ENCODE measurements at places on chromosomes 16 and 17. TPM values are rescaled to one million over a fixed set of nuclear protein-coding genes. Genes with fewer than 3 reads are reported as not detected.

Gene GLIS2
- 3.2 TPM for total RNA-seq

Gene KRT40
- total RNA-seq: not detected

Gene ORC6
- 15.6 TPM for total RNA-seq

Gene TERB1
- total RNA-seq: not detected

Gene P2RX1
- 0.27 TPM for total RNA-seq

Gene SMTNL2
- 5.6 TPM for total RNA-seq

Gene PIRT
- total RNA-seq: 7.3 TPM

Gene TM4SF5
- not detected for total RNA-seq

Gene SLC16A11
- not detected for total RNA-seq

Gene CA5A
- total RNA-seq: not detected

Gene DNAI2
- 0.45 TPM for total RNA-seq

Gene PYY
- not detected for total RNA-seq

Gene ASPHD1
- total RNA-seq: 5.0 TPM

Gene ABCC11
- total RNA-seq: 0.54 TPM

Gene CCL23
- not detected for total RNA-seq

Gene ASPA
- 0.54 TPM for total RNA-seq

Gene SOX8
- total RNA-seq: 18.6 TPM

Gene RNF112
- 16.9 TPM for total RNA-seq

Gene TLCD3B
- total RNA-seq: 15.6 TPM

Gene HSD17B2
- total RNA-seq: 0.54 TPM

Gene CIBAR2
- not detected for total RNA-seq

Gene ARL5C
- total RNA-seq: not detected

Gene PDE6G
- total RNA-seq: not detected

Gene CBX1
- 65.9 TPM for total RNA-seq

Gene FMNL1
- 3.4 TPM for total RNA-seq

Gene MEFV
- 0.27 TPM for total RNA-seq

Gene PABPN1L
- total RNA-seq: not detected

Gene CD300E
- total RNA-seq: not detected

Gene ATP2A1
- total RNA-seq: 0.18 TPM

Gene ANKFN1
- 19.1 TPM for total RNA-seq

Gene CYTH1
- total RNA-seq: 40.5 TPM

Gene FOXN1
- not detected for total RNA-seq

Gene TBC1D3
- total RNA-seq: not detected

Gene UMOD
- total RNA-seq: not detected

Gene KLHL10
- not detected for total RNA-seq

Gene NSF
- 73.8 TPM for total RNA-seq

Gene NAGS
- 0.64 TPM for total RNA-seq

Gene CCDC47
- total RNA-seq: 41.0 TPM

Gene HOXB8
- total RNA-seq: not detected

Gene WNK4
- 0.82 TPM for total RNA-seq

Gene CTRB2
- total RNA-seq: not detected

Gene DNAJC7
- total RNA-seq: 76.5 TPM

Gene CHST4
- total RNA-seq: not detected

Gene CD300C
- not detected for total RNA-seq

Gene GINS2
- total RNA-seq: 11.3 TPM

Gene KRTAP4-5
- total RNA-seq: not detected

Gene PRKCA
- total RNA-seq: 38.7 TPM

All from cerebellum (tissue), 4 donors.